ENCODE measurements at places on chromosomes 2 and 18.

DNA sequence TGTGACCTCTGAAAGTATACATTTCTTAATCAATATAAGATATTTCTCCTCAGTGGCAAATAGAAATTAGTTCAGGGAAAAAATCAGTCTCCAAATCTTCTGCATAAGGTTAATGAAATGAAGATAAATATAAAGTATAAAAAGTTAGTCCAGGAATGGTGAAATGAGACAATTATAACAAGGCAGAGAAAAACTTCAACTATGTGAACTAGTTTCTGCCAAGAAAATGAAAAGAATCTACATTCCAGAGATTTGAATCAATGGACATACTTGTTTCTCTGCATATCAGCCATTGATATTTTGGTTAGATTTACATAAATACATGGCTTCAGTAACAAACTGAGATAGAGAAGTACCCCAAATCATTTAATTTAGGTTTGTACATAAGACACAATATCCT lies 249.0 kb downstream of the EXOC6B start:
- DNase-seq, result no peak

DNA sequence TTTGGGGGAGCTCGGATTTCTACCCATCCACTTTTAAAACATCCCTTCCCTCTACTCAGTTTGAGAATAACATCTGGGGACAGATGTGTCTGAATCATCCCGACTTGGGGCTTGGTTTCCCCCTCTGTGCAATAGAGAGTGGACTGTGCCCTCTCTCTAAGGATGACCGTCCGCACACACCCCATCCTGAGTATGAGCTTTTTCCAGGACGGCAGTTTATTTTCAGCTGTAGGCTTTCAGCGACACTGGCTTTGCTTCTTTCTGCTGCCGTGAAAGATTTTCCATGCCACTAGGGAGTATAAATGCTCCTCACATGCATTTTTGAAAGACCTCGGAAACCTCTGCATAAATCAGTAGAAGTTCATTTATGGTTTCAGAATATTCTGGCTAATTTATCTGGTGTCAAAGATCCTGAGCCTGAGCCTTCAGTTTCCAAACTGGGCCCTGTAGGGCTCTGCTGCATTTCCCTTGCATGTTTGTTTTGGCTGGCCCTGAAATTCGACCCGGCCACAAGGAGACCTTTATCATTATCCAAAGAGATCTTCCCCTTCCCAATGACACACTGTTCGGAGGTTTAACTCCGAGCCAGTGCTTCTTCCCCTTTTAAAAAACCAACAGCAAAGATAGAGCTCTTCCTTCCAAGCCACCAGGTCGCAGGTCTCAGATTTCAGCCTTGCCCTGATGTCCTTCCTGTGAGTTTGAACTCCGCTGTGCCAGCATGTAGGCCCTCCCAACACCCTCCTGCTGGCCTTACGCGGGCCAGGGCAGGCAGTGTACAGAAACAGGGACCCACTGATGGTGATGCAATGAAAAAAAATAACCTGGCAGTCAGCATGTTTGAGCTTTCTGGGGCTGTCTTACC lies 53.3 kb downstream of the FECH start:
- DNase-seq, result no peak

GRCh38 chr2:184598316-184599053 lies at the start of gene ZNF804A:
TSS of gene ZNF804A (plus strand) at chr2:184598529. CDS start at chr2:184598960, 431 bp downstream.
- no peak for DNase-seq

GRCh38 chr2:7845332-7845731 lies 836.5 kb upstream of the ID2 start:
- no peak for DNase-seq

- no peak for DNase-seq
Observed at GRCh38 chr2:41598161-41598894, 449.5 kb upstream of the PKDCC start.

DNA sequence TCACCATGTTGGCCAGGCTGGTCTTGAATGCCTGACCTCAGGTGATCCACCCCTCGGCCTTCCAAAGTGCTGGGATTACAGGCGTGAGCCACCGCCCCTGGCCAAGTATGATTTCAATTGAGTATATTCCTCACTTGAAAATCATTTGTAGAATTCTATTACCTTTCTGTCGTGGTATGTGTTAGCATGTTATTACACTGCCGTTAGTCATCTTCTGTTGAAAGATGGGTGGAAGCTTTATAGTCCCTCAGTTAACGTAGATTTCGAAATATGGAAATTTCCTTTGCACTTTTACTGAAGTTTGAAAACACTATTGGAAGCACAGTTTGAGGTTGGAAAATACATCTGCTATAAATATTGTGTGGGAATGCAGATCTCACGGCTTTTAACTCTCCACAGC lies 14.7 kb downstream of the NIFK start:
- DNase-seq, result no peak

DNA sequence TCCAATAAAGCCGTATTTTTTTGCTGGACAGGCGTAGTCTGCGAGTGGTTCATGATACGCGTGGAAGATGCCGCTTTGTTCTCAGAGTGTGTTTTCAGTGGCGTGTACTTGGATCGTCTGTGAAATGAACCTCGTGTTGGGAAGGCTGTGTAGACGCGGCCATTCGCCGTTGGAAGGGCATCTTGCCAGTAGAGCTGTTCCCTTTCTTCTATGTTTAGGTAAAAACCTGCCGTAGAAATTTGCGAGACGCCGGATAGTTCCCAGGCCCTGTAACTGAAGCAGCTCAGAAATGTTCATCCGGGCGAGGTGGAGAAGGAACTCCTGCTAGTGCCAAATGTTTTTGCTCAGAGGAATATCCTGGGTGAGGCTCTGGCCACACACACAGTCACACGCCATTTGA lies 133.6 kb downstream of the NFATC1 start:
- DNase-seq, result no peak

Data from esophagus squamous epithelium (tissue), 5 donors.